ENCODE measurements at places on chromosomes 4 and X.

DNA sequence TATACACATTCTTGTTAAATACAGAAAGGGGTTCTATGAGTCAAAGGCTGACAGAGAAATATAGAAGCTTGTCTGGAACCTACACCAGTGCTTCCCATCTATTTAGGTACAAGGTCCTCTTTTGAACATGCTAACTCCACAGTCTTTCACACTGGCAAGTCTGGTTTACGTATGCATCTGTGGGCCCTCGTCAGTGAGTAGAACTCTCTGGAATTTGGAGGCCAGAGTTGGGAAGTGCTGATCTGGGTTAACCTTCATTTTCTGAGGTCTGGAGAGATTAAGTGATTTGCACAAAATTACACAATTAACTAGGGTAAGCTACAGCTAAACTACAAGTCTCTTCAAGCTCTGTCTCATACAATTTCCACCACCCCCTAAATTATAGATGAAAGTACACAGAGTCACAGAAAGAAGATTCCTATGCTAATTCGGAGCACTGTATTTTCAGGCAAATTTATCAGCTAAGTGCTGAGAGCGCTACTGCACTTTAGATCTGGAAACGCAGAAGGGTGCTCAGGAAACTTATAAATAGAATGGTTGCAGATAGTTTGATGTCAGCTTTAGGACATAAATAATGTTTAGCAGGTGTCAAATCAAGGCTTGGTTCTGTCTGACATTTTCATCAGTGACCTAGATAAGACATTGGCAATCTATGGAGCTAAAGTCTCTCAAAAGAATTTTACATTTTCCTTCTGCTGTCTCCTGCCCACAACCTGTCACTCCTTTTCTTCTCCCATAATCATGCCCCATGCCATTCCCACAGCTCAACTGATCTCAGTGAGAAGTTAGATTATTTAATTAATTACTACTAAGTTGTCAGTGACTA is 43.0 kb upstream of the PDLIM5 start:
- DNase-seq = no peak

DNA sequence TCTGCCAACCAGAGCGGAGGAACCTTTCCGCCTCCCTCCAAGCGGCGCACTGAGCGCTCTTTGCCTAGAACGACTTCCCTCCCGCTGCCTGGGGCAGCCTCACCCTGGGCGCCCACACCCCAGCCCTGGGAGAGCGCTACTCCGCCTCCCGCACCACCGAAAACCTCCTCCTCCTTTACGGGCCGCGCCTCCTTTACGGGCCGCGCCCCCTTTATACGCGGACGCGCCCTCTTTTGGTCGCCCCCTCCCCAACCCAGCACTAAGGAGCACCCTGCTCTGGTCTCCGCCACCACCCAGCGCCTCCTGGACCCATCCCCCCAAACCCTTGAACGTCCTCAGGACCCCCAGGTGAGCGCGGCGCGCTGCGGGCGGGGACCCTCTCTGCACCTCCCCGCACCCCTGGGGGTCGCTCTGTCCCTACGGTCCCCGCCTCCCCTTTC is 586 bp upstream of the NSG1 start:
- DNase-seq = no peak

DNA sequence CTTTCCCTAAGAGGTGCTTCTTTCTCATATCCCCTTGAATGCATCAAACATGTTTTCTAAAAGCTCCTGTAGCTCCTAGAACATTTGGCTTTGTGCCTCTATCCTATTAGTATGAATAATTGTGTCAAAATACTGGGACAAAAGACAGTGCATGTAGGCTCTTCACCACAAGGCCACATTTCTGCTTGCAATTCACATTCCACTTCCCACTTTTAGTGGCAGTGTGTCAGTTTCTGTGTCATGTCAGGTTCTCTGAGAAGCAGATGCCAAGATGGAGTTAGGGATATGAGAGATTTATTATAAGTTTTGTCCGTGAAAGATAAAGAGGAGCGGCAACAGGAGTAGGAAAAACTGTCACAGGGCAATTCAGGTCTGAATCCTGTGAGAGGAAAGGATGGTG is 61.3 kb upstream of the GPRIN3 start:
- no peak for DNase-seq

- no peak for DNase-seq
Observed at GRCh38 chrX:75096331-75096730, 59.8 kb downstream of the ABCB7 start.

- DNase-seq = no peak
Observed at GRCh38 chr4:168102403-168102802, 10.1 kb downstream of the ANXA10 start.

- DNase-seq = no peak
Observed at GRCh38 chrX:42392846-42393245, 385.1 kb downstream of the PPP1R2C start.

- no peak for DNase-seq
Observed at GRCh38 chr4:13907255-13907751, 279.8 kb upstream of the BOD1L1 start.

DNA sequence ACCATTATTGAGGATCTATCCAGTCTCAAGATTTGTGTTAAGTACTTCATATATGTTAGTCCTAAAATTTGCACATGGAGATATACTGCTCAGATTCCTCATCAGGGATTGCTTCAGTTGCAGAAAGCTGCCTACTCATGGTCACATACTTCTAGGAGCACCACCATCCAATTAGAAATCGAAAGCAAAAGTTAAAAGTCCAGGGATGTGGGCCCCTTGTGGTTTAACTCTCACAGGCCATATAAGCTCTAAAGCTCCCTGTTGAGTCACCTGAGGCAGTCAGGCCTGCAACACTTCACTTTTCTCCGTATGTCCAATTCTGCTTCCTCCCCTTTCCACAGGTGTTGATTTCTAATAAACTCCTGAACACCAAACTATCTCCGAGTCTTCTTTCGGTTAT is 84.2 kb downstream of the CNOT6L start:
- DNase-seq = no peak

DNA sequence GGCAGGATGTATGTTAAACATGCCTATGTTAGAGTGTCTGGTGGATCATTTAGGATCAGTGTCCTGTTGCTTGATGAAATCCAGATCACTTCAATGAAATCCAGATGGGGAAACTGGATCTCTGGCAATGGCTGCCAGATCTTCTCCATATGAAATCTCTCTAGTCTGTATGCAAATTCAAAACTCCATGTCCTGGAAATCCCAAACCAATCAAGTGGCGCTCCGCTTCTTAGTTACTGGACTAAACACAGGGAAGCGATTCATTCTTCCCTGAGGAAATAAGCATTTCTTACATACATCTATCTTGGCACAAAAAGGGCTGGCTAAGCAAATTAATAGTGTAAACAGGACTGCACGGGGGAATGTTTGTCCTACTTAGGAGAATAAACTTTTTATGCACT is 94.9 kb downstream of the HDAC8 start:
- DNase-seq = no peak

GRCh38 chr4:68372588-68372987 is 22.7 kb upstream of the YTHDC1 start:
- no peak for DNase-seq

- no peak for DNase-seq
Observed at GRCh38 chrX:118847676-118848075, 24.1 kb downstream of the ZCCHC12 start.

DNA sequence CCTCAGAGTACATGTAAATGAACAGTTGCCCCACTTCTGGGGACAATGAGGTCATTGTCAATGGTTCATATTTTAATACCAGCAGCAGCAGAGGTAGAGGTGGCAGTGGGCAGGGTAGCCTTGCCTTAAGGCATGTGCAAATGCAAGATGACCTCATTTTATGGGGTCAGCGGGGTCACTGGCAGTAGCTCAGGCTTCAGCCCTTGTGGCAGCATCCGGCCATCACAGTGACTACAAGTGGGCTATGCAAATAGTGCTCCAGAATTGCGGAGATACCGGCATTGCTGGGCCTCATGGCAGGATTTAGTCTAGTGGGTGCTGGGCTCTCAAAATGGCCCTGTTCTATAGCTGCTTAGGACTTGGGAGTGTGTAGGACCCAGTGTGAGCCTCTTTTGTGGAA is 144.7 kb downstream of the FAM47A start:
- no peak for DNase-seq

GRCh38 chr4:146155152-146155724 is 20.3 kb upstream of the LSM6 start:
- DNase-seq = no peak

DNA sequence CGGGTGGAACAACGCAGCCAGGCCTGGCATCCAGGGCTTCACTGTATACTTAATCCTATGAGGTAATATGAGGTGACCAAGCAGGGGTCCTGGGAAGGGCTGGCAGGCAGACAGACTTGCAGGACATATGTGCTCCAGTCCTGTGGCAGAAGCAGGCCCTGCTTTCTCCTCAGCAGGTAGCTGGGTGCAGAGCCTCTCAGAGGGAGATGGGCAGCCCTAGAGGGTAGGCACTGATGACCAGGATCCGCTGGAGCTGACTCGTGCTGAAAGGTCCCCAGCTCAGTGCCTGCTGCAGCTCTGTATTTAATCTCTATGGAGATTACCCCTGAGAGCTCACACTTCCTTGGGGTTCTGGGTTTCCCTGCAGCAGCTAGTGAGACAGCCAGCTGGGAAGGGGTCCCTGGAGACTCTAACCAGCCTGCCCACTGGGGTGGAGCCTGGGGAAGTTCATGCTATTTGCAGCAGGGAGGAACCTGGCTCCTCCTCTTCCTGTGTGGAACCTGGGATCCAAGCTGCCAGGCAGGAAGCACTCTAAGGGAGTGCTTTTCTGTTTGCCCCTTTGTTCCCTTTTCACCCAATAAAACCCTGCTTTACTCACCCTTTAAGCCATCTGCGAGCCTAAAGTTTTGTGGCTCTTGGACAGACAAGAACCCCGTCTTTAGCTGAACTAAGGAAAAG is 339.2 kb downstream of the DCAF12L2 start:
- DNase-seq = no peak

GRCh38 chrX:45743081-45743533 is 542.4 kb upstream of the DIPK2B start:
- DNase-seq = no peak

- peak; percentile 22 for DNase-seq
Observed at GRCh38 chrX:53682885-53683555, 3.5 kb downstream of the HUWE1 start.

GRCh38 chr4:163566257-163566796 is 71.8 kb downstream of the TMA16 start:
- DNase-seq = no peak

DNA sequence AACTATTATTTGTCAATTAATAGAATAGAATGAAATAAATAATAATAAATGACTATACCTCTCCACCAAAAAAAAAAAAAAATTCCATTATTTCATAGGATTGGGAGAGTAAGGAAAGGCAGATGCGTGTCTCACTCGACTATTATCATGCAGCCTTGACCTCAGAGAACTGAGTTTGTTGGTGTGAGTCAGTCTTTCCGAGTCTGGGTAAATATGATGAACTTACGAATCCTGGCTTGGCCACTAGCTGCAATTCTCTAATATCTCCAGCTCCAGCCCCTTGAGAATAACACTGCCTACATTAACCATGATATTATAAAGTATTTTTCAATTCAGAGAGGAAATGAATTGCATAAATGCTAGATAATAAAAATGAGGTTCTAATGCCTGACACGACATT is 46.6 kb upstream of the DHX15 start:
- no peak for DNase-seq

DNA sequence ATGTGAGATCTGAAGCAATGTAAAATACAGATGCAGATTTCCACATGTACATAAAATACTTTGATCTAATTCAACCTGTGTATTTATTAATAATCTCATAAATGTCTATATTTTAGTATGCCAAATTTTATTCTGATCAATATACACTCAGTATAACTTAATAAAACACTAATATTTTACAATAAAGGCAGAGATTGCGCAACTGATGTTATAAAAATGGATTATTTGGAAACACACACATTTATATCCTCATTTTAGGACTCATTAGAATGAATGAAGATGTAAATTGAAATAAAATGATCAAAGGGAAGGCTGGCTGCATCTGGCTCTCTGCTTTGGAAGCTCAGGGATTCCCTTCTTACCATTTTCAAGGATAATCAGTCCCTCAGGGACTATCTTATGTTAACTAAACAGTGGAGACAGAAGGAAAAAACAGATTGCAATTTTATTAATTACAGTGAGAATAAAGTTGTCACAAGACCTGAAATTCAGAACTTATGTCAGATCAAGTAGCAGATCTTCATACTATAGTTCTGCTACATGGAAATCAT is 900.9 kb upstream of the EPHA5 start:
- no peak for DNase-seq

GRCh38 chr4:145066063-145066501 is 31.9 kb downstream of the ANAPC10 start:
- no peak for DNase-seq

DNA sequence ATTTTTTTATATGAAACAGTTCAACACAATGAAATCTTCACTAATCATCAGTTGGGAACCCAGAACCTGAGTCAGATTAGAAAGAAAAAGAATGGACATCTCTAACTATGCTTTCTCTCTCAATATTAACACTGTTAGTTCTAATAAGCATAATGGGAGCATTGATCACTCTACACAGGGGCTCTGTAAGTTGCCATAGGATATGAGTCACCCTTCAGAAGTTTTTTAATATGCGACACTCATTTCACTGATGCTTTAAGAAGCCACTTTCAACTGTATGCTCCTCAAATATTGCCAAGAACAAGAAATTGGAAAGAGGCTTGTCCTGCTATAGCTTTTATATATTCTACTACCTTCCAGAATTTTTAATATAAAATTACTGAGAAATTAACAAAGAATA is 187.0 kb downstream of the AASDH start:
- no peak for DNase-seq

- no peak for DNase-seq
Observed at GRCh38 chr4:1516261-1516660, 110.0 kb upstream of the NKX1-1 start.

GRCh38 chr4:99587803-99588202 is 13.2 kb downstream of the MTTP start:
- no peak for DNase-seq

DNA sequence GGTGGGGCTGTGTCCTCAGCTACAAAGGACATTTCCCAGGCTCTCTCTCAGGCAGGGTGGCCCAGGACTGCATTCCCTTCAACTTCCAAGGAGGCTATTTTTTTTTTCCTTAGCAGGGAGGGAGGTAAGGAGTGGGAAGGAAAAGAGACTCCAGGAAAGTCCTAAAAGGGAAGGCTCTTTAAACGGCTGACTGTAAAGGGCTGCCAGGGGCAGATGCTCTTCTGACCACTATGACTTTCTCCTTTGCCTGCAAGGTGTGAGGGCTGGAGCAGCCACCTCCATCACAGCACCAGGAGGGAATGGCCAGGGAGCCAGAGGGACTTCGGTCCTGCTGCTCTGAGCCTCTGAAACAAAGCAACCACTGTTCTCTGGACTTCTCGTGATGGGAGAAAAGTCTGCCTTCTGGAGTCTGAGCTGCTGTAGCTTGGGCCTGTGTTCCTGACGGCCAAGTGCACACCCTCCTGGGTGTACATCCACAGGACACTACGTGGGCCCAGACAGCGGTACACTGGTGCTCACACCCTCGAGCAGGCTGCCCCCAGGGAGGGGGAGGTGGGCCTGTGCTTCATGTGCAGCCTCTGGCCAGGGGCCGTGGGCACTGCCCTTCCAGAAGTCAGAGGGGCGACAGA is 17.9 kb downstream of the NAT8L start:
- no peak for DNase-seq
